MCF 10A (cell line): ENCODE measurements at places on chromosomes 13 and 19. TPM values are rescaled to one million over a fixed set of nuclear protein-coding genes. Genes with fewer than 3 reads are reported as not detected.

DNA sequence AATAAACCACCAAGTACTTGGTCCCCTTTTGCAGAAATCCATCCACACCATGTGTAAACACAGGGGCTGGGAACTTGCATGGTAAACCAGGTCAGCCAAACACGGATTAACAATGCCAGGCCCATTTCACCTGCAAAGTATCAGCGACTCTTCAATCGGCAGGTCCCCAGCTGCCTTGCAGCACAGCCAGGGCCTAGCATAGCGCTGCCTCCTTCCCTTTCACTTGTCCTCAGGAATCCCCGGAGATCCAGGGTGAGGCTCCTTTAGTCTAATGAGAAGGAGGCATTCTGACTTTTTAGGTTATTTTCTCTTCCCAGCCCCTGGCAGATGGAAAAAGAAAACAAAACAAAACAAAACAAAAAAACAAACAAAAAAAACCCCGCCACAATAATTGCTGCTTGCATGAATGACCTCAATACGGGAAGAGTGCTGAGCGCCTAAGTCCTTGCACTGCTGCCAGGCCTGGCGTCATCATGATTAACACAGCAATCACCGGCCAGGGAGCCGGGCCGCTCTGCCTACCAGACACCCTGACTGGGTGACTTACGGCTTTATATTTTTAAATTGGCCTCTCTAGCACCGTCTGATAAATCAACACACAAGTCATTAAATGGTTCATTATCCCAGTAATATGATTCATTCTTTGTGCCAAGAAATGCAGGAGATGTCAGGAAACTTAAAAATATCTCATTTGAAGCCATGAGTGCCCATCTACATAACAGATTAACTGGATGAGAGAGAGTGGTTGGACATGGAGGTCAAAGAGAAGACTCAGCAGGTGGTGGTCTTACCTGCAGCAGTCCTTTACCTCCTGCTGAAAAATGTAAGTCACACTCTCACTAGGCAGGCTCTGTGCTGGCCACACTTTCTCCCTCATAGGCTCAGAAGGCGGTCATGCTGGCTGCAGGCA is 692.7 kb downstream of the UQCRFS1 start:
- H3K27ac ChIP-seq = no peak overlapping the region
- H3K36me3 ChIP-seq = no peaks in the 10 kb centered on the region

DNA sequence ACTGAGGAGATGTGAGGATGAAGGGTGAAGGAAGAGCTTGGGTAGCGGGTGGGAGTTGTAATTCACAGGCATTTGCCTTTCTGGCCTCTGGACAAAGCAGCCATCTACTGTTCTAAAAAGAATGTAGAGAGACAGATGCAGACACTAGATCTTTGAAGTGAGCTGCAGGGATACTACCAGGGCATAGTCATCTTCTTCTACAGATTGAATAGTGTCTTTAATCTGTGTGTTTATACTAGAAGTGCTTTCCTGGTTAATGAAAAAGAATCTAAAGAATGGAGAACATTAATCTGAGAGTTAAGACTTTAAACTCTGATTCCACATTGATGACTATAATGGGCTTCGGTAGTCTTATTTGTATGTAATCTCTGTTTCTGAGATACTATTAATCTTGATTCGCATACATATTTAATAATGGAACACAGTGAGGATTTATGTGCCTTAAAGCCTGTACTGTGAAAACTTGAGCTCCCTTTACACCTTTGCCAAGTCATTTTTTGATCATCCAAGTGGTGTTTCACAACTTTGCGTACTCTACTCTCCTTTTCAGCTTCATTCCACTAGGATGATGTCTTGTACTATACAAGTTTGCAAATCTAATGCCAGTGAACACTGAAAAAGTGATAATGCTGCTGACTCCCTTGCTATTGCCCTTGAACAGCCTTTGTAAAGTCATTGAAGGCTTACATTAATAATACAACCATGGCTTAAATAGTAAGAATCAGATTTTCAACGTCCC is 2199.4 kb upstream of the PCDH20 start:
- H3K36me3 ChIP-seq = no peaks in the 10 kb centered on the region
- no peaks in the 10 kb centered on the region for H3K27me3 ChIP-seq
- no peak for DNase-seq
- no peaks in the 10 kb centered on the region for H3K4me1 ChIP-seq
- no peak overlapping the region for H3K4me3 ChIP-seq
- H3K27ac ChIP-seq = no peak overlapping the region

DNA sequence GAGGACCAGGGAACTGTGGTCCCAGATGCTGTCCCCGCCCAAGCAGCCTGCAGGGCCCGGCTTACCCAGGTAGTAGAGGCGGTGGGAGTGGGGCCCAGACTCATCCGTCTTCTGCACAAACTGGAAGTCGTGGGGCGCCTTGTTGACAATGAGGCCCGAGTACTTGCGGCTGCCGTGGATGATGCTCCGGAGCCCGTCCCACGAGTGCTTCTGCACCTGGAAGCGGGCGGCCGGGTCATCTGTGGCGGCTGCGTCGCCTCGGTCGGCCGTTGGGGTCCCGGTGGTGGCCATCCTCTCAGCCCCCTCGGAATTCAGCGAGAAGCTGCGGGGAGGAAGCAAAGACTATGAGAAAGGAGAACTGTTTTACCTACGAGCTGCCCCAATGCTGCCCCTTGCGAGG is 9.6 kb downstream of the DPP9 start:
- H3K36me3 ChIP-seq = peaks cover 81% of the 10 kb centered on the region
- H3K27ac ChIP-seq = peak overlapping the region; percentile 90
- H3K27me3 ChIP-seq = no peaks in the 10 kb centered on the region
- H3K4me3 ChIP-seq = peak overlapping the region; percentile 70

CBLC gene
- 9.6 and 14.6 TPM in 2 replicates for total RNA-seq

GRCh38 chr13:28819735-28820098 is 422 bp upstream of the MTUS2 start:
- H3K4me1 ChIP-seq = no peaks in the 10 kb centered on the region
- peaks cover 33% of the 10 kb centered on the region for H3K27me3 ChIP-seq
- DNase-seq = no peak
- H3K36me3 ChIP-seq = no peaks in the 10 kb centered on the region
- peak overlapping the region; percentile 22 for H3K4me3 ChIP-seq
- no peak overlapping the region for H3K27ac ChIP-seq

DNA sequence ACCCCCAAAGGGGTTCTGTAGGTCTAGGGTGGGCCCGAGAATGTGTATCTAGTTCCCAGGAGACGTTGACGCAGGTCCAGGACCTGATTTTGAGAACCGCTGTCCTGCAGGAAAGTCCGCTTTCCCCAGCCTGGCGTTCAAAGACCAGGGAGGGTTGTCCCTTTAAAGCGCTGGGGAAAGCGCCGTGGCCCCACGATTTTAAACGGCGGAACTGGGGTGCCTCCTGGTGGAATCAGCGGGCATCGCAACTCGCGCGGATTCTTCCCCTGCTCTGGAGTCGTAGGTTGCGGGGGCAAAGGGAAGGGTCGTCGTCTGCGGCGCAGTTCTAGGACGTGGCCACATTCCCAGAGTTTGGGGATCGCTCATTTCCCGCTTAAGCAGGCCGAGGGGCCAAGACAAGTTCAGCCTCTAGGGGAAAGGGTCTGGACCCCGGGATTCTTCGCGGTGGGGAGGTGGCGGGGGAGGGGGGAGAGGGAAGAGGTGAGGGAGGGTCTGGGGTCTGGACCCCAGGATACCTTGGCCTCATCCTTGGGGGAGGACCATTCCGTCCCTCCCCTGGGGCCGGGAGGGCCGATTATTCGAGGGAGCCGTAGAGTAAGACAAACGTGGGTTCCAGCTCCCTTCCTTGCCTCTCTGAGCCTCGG is 7.7 kb downstream of the PNMA8B start:
- H3K27ac ChIP-seq = no peak overlapping the region
- no peak overlapping the region for H3K4me3 ChIP-seq
- no peaks in the 10 kb centered on the region for H3K4me1 ChIP-seq
- H3K36me3 ChIP-seq = no peaks in the 10 kb centered on the region
- DNase-seq = peak; percentile 74

DNA sequence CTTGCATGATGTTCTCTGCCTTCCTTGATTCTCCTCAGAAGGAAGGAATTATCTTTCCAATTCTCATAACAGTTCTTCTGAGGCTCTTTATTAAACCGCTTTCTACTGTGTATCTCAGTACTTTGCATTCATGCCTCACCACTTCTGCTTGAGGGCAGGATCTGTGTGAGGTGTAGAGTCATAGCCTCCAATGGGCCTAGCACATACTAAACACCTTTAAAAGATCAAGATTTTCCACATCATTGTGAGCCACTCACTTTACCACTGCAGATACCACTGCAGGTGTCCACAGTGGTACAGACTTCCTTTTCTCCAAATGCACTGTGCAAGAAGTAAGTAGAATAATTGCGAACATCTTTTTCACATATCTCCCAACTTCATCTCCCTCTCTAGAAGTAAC is 76.7 kb downstream of the NDFIP2 start:
- H3K27me3 ChIP-seq = no peaks in the 10 kb centered on the region
- DNase-seq = no peak
- peaks cover 63% of the 10 kb centered on the region for H3K36me3 ChIP-seq
- no peaks in the 10 kb centered on the region for H3K4me1 ChIP-seq
- H3K4me3 ChIP-seq = no peak overlapping the region
- H3K27ac ChIP-seq = no peak overlapping the region

STAP2 gene
- total RNA-seq = 14.8 and 20.3 TPM in 2 replicates

DNA sequence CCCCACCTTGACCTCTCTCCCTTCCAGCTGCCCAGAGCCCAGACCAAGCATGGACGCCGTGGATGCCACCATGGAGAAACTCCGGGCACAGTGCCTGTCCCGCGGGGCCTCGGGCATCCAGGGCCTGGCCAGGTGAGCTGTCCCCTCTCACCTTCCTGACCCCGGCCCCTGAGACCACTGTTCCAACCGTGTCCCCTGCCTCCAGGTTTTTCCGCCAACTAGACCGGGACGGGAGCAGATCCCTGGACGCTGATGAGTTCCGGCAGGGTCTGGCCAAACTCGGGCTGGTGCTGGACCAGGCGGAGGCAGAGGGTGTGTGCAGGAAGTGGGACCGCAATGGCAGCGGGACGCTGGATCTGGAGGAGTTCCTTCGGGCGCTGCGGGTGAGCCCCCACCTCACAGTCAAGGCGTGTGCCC is 312 bp downstream of the CAPS start:
- no peak overlapping the region for H3K4me3 ChIP-seq
- DNase-seq = no peak
- no peak overlapping the region for H3K27ac ChIP-seq
- peaks cover 57% of the 10 kb centered on the region for H3K36me3 ChIP-seq

DNA sequence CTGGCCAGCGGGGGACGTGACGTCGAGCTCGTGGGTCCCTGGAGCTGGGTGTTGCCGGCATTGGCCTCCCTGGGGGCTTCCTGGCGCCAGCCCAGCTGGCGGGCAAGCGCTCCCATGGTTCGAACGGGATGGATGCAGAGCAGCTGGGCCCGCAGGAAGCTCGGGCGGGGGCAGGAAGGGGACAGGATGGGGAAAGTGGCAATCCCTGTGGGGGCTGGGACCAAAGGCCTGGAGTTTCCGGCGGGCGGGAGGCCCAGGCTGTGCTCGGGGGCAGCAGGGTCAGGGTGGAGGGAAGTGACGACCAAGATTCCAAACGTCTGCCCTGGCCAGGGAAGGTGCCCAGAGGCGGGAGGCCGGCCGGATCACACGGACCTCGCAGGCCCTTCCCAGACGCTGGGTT is 19.3 kb downstream of the PALM start:
- no peaks in the 10 kb centered on the region for H3K36me3 ChIP-seq
- no peak overlapping the region for H3K27ac ChIP-seq
- H3K4me3 ChIP-seq = no peak overlapping the region
- no peak for DNase-seq
- no peaks in the 10 kb centered on the region for H3K4me1 ChIP-seq
- no peaks in the 10 kb centered on the region for H3K27me3 ChIP-seq

BEST2 gene
- total RNA-seq = 0.70 and 0.83 TPM in 2 replicates

CAB39L gene
- 6.2 and 11.1 TPM in 2 replicates for total RNA-seq

DNA sequence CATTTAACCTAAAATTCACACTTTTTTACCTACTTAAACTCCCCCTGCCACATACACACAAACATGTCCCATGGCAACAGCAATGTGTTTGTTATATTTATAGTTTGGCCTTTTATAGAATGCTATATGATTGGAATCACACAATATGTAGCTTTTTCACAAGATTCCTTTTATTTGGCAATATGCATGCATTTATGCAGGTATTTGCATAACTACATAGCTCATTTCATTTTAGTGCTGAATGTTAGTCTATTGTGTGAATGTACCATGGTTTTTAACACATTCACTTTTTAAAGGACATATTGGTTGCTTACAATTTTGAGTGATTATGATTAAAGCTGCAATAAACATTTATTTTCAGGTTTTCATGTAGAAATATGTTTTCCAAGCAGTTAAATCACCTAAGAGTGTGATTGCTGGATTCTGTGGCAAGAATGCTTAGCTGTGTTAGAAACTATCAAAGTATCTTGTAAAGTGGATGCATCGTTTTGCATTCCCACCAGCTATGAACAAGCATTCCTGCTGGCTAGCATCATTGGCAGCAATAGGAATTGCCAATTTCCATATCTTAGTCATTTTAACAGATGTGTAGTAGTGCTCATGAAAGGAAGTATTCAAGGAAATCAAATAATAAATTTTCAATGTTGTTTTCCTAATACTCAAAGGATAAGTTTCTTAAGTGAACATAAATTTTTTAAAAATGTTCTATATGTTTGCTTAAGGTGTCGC is 557.0 kb downstream of the SLITRK1 start:
- no peaks in the 10 kb centered on the region for H3K36me3 ChIP-seq
- no peak overlapping the region for H3K4me3 ChIP-seq
- no peaks in the 10 kb centered on the region for H3K27me3 ChIP-seq
- no peaks in the 10 kb centered on the region for H3K4me1 ChIP-seq
- no peak overlapping the region for H3K27ac ChIP-seq
- no peak for DNase-seq

- peaks cover 13% of the 10 kb centered on the region for H3K4me1 ChIP-seq
- H3K4me3 ChIP-seq = no peak overlapping the region
- no peak for DNase-seq
- H3K36me3 ChIP-seq = no peaks in the 10 kb centered on the region
- no peaks in the 10 kb centered on the region for H3K27me3 ChIP-seq
Measured at GRCh38 chr13:47845981-47846380, 155.1 kb downstream of the SUCLA2 start.

DNA sequence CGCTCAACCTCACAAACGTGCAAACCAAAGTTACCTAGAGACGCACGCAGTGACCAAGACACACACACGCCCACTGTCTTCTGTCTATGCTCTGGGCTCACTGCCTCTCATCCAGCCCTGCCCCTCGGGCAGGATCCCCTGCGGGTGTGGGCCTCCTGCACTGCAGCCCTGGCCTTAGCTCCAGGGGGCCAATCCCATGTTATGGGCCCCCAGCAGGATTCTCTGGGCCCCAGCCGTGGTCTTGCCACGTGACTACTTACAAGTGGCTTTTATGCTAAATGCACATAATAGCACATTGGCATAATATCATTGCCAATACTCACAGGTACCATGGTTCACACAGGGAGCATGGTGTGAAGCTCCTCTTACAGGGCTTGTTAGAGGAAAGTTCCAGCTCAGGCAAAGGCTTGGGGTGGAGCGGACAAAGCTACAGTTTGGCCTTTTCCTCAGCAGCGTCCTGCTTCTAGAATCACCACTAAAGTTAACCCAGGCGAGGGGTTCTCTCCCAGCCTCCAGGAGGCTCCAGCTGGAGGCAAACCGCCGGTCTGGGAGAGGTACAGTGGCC is 37.4 kb downstream of the CEBPA start:
- H3K36me3 ChIP-seq = no peaks in the 10 kb centered on the region
- H3K27me3 ChIP-seq = no peaks in the 10 kb centered on the region
- H3K4me1 ChIP-seq = no peaks in the 10 kb centered on the region
- no peak overlapping the region for H3K4me3 ChIP-seq
- no peak overlapping the region for H3K27ac ChIP-seq

- no peaks in the 10 kb centered on the region for H3K36me3 ChIP-seq
- no peaks in the 10 kb centered on the region for H3K4me1 ChIP-seq
- no peak for DNase-seq
- peaks cover 77% of the 10 kb centered on the region for H3K27me3 ChIP-seq
Measured at GRCh38 chr13:77406644-77407440, 79.9 kb upstream of the MYCBP2 start.
